H9 (cell line): ENCODE measurements at places on chromosomes 7 and 10. TPM values are rescaled to one million over a fixed set of nuclear protein-coding genes. Genes with fewer than 3 reads are reported as not detected.
A peak's percentile ranks its signal among the peaks of the same experiment; 100 is the strongest.

The STEAP1B gene
- total RNA-seq, result 3.2 and 4.0 TPM in 2 replicates

- DNase-seq, result no peak
Measured at GRCh38 chr7:94183289-94183749, 179.2 kb upstream of the BET1 start.

The KIAA1549 gene
- total RNA-seq, result 11.4 and 11.9 TPM in 2 replicates

DNA sequence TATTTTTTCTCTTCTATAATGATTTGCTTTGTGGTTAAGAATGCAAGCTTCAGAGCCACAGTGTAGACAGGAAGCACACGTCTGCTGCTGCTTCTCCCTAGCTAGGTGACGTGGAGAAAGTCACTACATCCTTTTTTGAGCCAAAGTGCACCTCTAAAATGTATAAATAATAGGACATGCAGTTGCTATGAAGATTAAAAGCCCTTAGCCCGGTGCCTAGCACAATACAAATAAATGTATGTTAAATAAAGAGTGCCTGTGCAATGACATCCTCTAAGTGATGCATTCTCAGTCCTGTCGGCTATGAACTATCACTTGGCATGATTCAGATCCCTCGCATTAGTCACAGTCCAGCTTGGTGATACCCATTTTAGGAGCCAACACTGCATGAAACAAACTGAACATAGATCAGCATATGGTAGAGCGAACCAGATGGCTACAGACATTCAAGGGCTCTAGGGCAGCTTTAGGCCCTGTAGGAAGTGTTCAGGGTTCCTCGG is 4.8 kb upstream of the TRDMT1 start:
- DNase-seq, result no peak

DNA sequence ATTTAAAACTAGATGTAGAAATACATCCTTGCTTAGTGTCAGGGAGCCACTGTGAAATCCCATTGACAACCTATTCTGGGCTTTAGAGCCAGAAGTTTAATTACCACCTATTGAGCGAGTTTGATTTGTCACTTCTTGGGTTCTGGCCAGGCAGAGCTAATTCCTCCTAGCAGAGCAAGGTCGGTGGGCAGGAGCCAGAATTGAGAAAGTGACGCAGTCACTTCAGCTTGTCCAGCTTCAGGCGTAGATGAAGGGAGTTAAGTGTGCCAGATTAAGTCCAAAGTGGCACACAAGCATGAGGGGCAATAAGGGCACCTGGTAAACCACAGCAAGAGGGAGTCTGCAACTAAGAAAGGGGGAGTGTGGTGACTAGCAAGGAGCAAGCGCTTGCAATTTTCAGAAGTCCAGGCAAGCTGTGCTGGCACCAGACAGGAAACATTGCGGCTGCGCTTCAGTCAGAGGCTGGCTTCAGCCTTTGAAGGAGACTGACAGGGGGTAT is 119.4 kb downstream of the ST7 start:
- DNase-seq, result no peak

The NOS3 gene
- 4.5 and 4.7 TPM in 2 replicates for total RNA-seq

The MUC3A gene
- total RNA-seq, result 27.4 and 29.2 TPM in 2 replicates

The CHAT gene
- total RNA-seq, result not detected in 2 replicates

- DNase-seq, result no peak
Measured at GRCh38 chr7:158043551-158044481, 543.8 kb downstream of the PTPRN2 start.

GRCh38 chr10:8069627-8070026 is 15.1 kb downstream of the GATA3 start:
- DNase-seq, result no peak

The ELOVL3 gene
- not detected in 2 replicates for total RNA-seq

The GDF2 gene
- not detected in 2 replicates for total RNA-seq

GRCh38 chr7:116598278-116598677 is 73.4 kb downstream of the CAV1 start:
- DNase-seq, result no peak

GRCh38 chr10:127186813-127187212 is 9.6 kb downstream of the INSYN2A start:
- DNase-seq, result no peak

The HMX3 gene
- 0.20 TPM in 1 of 2 replicates, not detected in the other for total RNA-seq

The CALML5 gene
- not detected in 2 replicates for total RNA-seq

The COL17A1 gene
- 1.9 TPM in 2 replicates for total RNA-seq

The SHOC2 gene
- total RNA-seq, result 23.5 and 23.7 TPM in 2 replicates

- DNase-seq, result no peak
Measured at GRCh38 chr7:151429560-151430331, 10.2 kb downstream of the CRYGN start.

- DNase-seq, result no peak
Measured at GRCh38 chr10:71632200-71632820, 87.3 kb downstream of the C10orf105 start.

GRCh38 chr10:106506526-106507283 is 657.8 kb downstream of the SORCS1 start:
- DNase-seq, result no peak

- no peak for DNase-seq
Measured at GRCh38 chr7:44201813-44202212, 1.0 kb downstream of the YKT6 start.

DNA sequence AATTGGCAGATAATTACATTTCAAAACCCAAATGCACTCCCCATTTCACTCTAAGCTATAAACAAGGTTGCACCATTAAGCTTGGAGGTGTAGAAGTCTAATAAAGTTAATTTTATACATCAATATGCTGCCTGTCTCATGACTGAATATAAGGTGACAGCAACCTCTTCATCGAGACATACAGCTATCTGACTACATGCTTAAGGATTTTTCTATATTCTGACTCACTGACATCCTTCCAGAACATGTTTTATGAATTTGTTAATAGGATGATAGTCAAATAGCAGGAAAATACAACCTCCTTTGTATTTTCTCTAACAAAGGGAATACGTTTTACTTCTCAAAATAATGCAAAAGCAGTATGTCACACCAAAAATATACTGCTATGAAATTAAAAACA is 76.6 kb downstream of the NRBF2 start:
- no peak for DNase-seq

DNA sequence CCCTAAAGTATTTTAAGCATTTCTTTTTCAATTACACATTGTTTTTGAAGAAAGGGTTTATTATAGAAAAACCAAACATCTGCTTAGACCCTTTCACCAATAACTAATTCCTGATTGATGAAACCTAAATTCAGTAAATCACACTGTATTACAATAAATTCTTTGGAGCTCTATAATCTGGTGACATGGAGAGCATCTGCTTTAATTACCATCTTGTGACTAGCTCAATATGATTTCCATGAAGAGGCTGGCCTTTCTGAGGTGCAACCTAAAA is 9.7 kb downstream of the HYCC1 start:
- DNase-seq, result no peak

DNA sequence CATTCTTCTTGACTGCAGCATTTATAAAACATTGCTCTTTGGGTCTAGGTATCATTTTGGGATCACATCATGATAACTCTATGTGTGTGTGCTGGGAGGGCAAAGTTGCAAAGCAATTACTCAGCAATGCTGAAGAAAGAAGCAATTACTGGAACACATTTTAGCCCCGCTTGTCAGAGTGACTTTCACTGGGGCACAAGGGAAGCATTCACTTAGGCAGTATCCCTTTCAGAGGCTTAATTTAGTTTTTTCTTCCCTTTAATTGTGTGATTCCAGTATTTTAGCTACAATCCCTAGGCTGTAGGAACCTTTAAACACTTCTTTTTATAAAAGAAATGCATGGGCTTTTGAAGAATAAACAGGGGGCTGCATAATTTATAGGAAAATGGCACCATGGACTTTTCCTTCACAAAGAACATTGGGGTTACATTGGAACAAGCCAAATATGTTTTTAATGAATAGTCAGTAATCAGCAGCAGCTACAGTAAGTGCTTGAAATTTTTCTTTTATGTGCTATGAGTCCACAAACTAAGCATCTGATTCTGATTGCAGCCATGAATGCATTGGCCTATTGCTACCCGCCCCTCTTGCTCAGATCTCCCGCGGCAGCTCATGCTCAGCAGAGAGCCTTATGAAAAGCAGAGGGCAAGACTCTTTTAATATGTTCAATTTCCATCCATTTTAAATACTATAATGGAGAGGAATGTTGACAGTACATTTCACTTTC is 51.2 kb upstream of the NXPH1 start:
- no peak for DNase-seq

GRCh38 chr10:99529591-99530107 is 3.1 kb upstream of the NKX2-3 start:
- no peak for DNase-seq

DNA sequence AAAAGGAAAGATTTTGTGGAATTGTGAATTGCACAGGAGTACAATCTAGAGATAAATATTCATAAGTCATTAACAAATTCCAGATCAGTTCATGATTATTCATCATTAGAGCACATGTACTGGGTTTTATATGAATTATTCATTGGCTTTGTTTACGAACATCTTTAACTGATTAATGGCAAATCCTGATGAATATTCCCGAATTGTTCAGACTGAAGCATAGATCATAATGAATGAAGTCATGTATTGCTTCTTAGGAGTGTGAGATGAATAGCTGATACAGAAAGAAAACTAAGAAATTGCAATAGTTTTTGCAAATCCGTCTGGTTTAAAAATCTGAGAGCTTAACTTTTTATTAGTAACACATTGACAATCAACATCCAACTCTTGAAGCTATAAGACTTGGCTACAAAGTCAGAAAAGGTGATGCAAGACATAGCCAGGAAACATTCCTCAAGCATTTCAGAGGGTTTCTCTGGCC is 183.6 kb upstream of the DGKB start:
- no peak for DNase-seq

The SFRP4 gene
- total RNA-seq, result not detected in 2 replicates

The AGMO gene
- total RNA-seq, result 0.70 and 0.83 TPM in 2 replicates

- peak; percentile 75 for DNase-seq
Measured at GRCh38 chr7:121938429-121938996, 65.6 kb downstream of the PTPRZ1 start.

GRCh38 chr10:98295401-98295811 is 27.4 kb upstream of the LOXL4 start:
- no peak for DNase-seq

DNA sequence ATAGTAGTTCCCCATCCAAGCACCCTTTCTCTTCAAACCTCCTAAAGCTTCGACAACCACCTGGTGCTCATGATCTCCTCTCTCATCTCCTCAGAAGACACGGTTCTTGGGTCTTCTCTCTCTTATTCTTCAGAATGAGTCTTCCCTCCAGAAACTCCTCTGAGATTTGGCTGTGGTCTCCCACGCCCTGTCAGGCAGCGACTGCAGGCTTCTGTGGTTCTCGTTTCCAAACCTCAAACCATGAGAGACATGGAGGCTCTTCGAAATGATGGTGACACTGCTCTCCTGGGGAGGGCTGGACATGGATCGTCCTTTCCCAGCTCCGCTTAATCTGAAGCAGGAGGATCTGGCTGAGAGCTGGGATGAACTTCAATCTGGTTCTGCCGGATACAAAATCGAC is 78.6 kb upstream of the PITRM1 start:
- DNase-seq, result no peak

GRCh38 chr7:106083717-106084116 is 28.4 kb downstream of the SYPL1 start:
- DNase-seq, result no peak

The TAF5 gene
- 8.3 and 8.5 TPM in 2 replicates for total RNA-seq

DNA sequence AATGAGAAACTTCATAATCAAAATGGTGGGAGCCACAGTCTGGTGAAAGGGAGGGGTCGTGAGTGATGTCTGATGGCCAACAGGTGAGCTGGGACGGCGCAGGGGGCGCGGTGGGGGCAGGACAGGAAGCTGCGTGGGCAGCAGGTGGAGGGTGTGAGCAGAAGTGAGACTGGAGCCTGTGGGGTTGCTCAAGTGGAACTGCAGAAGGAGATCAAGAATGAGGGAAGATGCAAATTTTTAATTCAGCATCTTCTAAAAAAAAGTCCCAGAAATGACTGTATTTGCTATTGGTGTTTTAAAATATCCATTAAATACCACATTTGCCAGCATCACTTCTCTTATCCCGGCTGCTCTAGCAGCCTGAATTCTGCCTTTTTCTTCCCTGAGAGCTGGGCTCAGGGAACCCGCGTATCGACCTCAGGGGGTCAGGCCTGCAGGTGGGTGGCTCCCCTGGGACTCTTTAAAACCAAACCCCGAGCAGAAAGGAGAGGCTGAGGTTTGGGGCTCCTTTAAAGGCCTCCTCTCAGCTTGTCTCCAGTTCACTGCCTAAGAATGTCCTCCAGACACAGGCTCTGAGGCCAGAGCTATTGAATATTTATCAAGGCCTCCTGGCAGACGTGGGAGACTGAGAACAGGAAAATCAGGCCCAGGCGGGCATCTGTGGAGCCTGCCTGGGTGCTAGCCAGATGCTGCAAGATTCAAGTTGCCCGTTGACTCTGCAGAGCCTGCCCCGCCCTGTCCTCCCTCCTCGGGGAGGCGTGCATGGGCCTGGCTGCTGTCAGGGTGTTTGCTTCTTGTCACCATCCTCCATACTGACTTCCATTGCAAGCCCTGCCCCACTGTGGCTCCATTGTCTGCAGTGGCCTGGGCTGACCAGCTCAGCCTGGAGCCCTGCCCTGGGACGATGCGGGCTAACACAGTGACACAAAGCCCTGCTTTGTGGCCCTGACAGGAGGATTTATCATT is 53.9 kb downstream of the SYPL1 start:
- DNase-seq, result no peak

The GIMAP8 gene
- not detected in 2 replicates for total RNA-seq

The RPP30 gene
- total RNA-seq, result 70.0 and 77.7 TPM in 2 replicates

The PVRIG gene
- total RNA-seq, result 0.50 and 0.70 TPM in 2 replicates

- no peak for DNase-seq
Measured at GRCh38 chr7:13151978-13152377, 464.5 kb downstream of the ARL4A start.

DNA sequence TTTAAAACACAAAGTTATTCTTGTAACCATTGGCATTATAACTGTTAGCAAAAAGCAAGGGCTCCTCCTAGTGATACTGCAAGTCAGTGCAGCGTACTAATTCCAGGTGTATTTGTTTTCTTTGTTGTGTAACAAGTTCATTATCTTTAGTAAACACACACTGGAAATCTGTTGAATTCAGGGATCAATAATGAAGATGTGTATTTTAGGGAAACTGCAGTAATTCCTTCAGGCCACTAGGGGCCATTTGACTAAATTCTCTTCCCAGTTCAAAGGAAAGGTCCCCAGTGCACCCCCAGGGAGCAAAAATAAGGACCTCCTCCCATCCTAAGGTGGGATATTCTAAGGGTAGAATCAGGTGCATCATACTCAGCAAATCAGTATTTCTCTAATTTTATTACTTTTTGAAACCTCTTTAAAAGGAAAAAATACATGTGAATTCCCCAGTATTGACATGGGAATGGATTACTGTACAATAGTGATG is 158.6 kb upstream of the LYZL1 start:
- no peak for DNase-seq

DNA sequence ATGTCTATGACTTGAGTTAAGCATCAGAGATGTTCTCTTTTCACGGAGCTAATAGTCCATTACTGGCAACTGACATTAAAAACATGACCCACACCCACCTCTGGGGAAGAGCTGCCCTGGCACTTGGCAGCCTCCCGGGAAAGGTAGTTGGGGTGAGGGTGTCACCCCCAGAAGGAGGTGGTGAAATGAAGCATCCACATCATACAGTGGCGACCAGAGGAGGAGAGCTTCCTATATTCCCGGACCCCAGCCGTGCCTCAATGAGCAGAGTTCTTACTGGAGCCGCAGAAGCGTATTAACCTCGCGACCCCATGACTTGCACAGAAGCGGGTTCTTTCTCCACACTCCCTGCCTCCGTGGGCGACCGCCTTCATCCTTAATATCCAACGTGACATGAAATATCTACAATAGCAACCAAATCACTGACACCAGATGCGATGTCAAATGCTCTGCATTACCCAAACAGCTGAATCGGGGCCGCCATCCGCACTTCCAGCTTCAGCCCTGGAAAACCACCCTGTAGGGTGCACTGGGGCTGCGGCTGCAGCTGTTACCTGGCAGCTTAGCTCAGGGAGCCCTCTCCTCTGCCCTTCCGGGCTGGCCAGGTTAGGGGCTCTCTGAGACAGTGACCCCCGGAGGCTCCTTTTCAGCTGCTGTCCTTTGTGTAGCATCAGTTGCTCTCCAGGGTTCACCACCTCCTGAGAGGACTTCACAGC is 103.1 kb upstream of the PARD3 start:
- DNase-seq, result no peak
